ENCODE measurements at places on chromosomes 2 and 18.

DNA sequence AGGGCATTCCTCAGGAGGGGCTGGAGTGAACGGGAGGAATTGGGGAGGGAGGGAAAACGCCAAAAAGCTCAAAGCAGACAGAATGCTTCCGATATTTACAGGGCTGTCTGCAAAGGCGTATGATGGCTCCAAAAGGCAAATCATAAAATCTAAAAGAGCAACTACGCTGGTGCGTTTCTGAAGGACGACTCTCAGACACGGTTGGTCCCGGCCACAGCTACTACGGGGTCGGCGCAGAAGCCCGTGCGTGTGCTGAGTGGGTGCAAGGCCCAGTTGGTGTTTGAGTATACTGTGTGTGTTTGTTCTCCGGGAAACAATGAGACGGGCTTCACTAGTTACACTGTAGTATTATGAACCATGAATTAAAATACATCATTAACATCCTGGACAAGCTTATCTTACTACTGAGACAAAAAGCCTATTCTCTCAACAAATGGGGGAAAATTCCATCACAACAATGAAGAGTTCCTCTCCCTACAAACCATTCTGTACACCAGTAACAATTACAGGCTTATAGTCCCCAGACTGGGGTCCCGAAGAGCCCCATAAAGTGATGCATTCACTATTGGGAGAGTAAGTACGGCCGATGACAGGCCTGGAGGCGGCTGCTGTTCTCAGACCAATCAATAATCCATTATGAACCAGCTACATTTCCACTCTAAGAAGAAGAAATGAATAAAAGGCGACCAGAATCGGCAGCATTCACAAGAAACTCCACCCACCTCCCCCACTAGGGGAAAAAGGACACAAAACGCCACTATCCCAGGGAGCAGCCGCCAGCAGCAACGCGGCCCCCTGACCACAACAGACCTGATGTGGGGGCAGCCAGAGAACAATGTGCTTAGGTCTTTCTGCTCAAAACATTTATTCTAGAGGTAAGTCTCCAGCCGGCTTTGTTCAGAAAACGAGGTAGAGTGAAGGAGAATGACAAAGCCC is 43.4 kb downstream of the ZNF516 start:
- peak; percentile 51 for DNase-seq

- DNase-seq, result no peak
Measured at GRCh38 chr2:28471214-28471613, 24.6 kb upstream of the PLB1 start.

DNA sequence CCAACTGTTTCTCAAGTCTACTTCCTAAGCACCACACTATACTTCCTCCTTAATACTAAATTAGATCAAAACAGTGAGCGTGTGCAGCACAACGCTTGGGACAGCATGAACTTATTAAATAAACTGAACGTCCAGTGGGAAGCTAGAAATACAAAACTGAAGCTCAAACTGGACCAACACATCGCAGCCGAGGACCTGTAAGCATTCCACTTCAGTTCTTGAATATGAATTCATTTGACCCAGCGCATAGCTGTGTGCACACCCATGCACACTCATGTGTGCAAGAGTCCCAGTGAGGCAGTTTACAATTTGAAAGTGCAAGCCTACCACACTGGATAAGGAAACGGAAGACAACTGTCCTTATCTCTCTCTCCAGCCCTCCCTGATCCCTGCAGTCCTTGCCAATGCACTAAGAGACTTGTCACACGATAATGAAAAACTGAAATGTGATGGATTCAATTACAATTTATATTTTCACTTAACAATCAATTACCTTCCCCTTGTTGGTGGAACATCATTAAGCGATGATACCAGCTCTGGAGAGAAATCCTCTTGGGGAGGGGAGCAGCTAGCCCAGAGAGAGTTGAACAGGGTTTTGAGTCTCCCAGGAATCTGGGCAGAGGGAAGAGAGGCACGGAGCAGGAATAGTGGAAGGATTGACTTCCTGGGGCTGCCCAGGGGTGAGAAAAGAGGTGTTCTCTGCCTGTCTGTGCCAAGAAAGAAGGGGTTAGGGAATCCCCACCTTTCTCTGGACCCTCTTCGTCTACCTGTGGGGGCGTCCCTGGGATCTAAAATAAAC is 186.5 kb upstream of the KLHL29 start:
- DNase-seq, result no peak

DNA sequence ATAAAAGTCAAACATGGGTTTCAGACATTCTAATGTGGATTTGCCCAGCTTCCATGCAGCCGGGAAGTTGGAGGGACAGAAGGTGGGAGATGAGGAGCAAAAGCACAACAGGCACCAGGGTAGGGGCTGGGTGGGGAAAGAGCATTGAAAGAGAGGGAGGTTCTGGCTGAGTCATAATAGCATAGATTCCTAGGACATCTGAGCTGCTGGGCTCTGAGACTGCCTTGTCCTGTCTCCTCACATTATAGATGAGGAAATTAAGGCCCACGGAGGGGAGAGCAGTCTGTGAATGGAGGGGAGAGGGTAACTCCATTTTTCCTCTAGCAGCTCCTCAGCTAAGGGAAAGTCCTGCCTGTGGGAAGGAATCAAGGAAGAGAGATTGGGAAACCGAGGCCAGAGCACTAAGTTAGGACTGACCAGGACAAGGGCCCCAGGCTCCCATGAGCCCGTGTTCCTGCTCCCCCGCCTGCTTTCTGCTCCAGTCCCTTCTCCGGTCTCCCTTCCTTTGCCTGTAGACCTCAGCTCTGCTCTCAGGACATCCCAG is 26.2 kb downstream of the SH2D6 start:
- peak; percentile 37 for DNase-seq

GRCh38 chr2:23529659-23530058 is 144.7 kb downstream of the KLHL29 start:
- DNase-seq, result no peak

DNA sequence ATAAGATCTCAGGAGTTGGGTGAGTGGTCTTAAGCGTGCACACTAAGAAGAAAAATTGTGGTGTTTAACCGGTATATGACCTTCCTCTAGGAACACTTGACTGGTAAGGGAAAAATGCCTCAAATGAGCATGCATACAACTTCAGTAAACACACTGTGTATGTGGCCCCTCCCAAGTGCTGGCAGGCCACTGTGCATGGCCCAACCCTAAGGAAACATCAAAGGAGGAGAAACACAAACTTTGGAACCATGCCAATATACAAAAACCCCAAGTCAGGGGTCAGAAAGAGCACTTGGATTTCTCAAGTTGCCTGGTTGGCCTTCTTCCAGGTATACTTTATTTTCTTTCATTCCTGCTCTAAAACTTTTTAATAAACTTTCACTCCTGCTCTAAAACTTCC is 308.9 kb upstream of the LRRTM4 start:
- DNase-seq, result no peak

DNA sequence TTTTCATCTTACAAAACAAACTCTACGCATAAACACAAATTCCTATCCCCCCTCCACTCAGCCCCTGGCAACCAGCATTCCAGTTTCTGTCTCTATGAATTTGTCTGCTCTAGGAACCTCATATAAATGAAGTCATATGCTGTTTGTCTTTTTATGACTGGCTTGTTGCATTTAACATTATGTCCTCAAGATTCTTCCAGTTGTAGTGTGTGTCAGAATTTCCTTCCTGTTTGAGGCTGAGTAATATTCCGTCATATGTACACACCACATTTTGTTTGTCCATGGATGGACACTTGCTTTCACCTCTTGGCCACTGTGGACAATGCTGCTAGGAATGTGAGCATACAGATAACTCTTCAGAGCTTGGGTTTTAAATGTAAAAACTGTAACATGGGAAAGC is 272.1 kb downstream of the GBX2 start:
- no peak for DNase-seq

DNA sequence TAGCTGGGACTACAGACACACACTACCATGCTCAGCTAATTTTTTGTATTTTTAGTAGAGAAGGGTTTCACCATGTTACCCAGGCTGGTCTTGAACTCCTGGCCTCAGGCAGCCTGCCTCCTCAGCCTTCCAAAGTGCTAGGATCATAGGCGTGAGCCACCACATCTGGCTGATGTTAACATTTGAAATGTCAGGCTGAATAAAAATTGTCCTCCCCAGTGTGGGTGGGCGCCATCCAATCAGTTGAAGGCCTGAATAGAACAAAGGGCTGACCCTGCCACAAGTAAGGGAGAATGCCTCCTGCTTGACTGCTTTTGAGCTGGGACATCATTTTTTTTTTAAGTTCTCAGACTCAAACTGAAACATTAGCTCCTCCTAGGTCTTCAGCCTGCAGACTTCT is 21.0 kb upstream of the RHOB start:
- DNase-seq, result no peak

- DNase-seq, result no peak
Measured at GRCh38 chr2:71347517-71347916, 15.9 kb downstream of the ZNF638 start.

DNA sequence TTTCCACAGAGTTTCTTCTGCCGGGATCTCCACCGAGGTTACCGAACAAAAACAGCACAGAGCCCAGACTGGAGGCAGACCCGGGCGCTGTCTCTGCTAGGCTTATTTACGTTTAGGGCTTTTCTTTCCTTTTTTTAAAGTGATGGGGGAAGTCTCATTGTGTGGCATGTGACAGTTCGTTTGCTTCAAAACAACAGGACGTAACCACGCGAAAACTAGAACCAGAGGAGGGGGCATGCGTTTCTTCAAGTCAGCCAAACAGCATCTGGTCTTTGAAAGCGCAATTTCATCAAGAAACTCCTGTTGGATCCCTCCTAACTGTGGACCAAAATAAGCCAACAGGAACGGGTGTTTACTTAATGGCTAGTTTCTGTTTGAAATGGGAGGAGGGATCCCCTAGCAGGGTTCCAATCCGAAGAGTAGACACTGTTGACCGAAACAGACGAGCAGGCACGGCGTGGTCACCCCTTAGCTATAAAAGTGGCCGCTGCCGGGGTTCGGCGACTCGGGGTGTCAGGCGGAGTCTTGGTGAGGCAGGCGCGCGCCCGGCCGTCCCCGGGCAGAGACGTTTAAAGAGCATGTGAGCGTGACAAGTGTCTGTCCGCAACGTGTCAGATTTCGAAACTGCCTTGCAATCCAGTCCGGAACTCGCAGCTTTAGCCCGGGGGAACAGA is 997 bp upstream of the TGIF1 start:
- DNase-seq, result no peak

DNA sequence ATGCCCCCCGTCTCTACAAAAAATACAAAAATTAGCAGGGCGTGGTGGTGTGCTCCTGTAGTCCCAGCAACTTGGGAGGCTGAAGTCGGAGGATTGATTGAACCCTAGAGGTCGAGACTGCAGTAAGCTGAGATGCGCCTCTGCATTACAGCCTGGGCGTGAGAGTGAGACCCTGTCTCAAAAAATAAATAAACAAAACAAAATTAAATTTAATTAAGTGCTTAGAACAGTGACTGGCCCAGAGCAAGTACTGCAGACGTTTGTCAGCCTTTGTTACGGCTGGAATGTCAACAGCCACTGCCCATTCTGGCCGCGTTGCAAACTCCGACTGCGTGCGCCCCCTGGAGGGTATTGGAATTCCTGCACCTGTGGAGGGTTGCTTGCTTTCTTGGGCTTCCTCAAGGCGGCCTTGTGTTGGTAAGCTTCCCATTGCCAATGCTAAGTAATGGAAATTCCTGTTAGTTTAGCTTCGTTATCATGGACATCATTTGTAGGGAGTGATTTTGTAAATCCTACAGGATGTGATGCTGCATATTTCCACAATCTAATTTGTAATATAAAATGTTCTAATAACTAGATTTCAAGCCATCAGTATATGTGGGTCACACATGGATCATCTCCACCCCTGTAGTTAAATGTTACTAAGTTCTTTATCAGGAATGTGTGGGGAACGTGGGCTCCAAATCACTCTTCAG is 15.9 kb upstream of the ATP6V1B1 start:
- DNase-seq, result peak; percentile 73

- no peak for DNase-seq
Measured at GRCh38 chr18:77899972-77900754, 650.5 kb downstream of the GALR1 start.

DNA sequence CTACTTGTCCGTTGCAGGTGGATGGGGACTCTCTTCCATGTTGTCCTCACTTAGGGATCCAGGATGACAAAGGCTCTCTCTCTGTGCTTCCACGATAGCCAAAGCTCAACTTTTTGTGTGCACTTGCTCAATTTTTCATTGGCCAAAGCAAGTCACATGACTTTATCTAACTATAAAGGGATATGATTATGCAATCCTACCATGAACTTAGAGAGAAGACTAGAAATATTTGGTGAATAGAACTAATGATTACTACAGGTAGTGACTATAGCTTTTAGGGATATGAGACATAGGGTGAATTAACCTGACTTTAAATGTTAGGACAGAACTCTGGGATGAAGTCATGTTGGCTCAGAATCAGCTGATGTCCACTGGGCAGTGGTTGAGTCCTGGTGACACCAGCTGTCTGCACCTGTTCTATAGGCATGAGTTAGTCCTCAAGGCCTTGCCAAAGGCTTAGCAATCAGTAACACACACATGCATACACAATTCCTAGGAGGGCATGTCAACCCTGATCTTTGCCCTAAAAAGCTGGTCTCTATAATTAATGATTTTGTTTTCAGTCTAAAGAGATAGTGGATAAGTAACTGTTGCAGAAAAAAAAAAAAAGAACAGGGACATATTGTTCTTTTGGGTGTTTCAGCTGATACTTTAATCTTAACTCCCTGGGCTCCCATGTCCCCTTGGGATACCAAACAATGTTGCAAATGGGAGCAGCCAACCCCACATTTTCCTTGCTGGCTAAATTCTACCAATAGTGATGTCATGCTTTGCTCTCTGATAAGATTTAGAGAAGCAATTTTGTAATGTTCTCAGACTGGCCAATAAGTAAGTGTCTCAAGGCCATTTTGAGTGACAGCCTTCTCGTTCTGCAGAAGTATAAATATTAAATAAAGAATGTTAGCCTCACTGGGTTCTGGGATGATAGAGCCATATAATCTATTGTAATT is 12.5 kb upstream of the HK2 start:
- DNase-seq, result no peak

GRCh38 chr18:26470011-26470637 is 78.2 kb downstream of the KCTD1 start:
- DNase-seq, result peak; percentile 24

DNA sequence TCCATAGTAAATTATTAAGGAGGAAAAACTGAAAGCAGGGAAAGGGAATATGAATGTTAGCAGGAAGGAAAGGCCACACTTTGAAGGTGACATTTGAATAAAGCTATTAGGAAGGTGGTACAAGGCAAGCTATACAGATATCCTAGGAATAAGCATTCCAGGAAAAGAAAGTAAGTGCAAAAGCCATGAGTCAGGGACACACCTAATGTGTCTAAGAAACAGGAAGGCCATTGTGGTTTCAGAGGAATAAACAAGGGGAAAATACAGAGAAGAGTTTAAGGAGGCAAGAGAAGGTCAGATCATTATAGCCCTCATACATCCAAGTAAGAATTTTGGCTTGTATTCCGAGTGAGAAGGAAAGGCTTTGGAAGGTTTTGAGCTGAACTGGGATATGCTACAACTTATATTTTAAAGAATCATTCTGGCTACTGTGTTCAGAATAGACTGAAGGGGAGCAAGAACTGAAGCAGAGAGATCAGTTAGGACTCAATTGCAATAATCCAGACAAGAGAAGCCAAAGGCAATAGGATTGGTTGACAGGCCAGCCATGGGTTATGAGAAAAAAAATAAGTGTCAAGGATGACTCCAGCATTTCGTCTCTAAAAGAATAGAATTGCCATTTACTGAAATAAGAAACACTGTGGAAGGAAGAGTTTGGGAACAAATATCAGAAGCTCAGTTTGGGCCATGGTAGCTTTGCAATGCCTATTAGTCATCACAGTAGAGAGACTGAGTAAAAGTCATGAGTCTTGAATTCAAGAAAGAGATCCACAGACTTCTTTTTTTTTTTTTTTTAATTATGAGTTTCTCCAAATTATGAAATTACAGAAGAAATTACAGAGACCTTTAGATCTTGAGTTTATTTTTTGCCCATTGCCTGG is 11.3 kb downstream of the RAD51AP2 start:
- DNase-seq, result no peak

Data from EL (cell line).